T-helper 2 cell treated with Interferon-gamma antibody and Interleukin-4, amounts not matched to agents 5 μg/mL and 100 μg/mL, for 36 hours (primary cell): ENCODE measurements at places on chromosomes 7 and 10.
A peak's percentile ranks its signal among the peaks of the same experiment; 100 is the strongest.

DNA sequence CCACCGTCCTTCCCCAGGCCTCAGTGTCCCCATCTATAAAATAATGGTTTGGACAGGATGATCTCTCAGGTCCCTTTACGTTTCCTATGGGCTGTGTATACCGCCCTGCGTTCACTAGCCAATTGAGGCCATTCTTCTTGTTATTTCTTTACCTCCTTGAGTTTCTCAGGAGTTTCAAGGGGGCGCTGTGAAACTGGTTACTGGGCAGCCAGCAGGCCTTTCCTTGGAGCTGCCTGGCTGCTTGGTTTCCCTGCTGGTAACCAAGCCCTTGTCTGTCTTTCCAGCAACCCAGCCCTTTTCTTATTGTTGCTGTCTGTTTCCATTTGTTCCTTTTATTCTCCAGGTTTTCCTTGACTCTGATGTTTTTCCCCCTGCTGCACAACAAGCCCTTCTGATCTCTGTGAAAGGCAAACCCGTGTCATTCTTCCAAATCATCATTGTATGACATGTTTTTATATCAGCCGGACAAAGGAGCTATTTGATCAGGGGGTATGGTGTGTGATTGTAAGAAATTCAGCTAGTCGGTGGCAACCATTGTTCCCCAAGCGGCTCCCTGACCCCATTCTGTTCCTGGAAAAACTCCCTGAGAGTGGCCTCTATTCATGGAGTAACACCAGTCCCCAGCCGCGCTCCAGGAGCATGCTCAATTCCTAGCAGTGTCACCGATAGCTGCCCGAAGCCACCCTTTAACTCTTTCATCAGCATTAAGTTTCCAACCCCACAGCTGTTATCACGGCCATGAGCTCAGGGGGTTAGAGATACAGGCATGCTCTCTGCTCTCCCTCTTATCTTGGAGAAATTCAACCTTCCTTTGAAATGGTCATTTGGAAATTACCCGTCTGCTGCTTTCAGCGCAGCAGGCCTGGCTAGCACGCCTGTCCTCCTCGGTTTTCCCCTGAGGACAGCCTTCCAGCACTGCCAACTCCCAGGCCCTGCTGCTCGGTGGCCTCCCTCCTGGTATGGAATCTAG is 26.6 kb downstream of the FGF8 start:
- no peak for DNase-seq
- no peak overlapping the region for H3K4me3 ChIP-seq
- H3K27ac ChIP-seq: no peak overlapping the region
- H3K4me1 ChIP-seq: no peaks in the 10 kb centered on the region
- peaks cover 26% of the 10 kb centered on the region for H3K27me3 ChIP-seq
- no peaks in the 10 kb centered on the region for H3K36me3 ChIP-seq

GRCh38 chr10:70891627-70892026 is 3.3 kb upstream of the PCBD1 start:
- no peaks in the 10 kb centered on the region for H3K36me3 ChIP-seq
- H3K4me3 ChIP-seq: no peak overlapping the region

DNA sequence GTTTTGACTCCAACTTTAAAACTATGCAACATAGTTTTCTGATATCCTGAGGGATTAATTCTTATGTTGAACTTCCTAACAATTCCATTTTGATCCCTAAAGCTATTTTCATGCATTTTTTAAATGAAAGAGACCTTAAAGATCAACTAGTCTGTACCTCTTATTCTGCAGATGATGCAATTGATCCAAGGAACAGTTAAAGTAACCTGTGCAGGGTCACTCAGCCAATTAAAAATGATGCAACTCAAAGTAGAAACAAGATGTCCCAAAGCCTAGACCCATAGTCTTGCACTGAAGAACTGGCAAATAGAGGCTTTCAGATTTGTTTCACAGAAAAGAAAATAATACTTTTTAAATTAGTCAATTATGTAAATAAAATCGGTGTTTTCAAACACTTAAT is 86.3 kb downstream of the IMMP2L start:
- H3K4me1 ChIP-seq: no peaks in the 10 kb centered on the region
- no peak overlapping the region for H3K27ac ChIP-seq
- no peak for DNase-seq
- H3K27me3 ChIP-seq: no peaks in the 10 kb centered on the region
- no peak overlapping the region for H3K4me3 ChIP-seq

DNA sequence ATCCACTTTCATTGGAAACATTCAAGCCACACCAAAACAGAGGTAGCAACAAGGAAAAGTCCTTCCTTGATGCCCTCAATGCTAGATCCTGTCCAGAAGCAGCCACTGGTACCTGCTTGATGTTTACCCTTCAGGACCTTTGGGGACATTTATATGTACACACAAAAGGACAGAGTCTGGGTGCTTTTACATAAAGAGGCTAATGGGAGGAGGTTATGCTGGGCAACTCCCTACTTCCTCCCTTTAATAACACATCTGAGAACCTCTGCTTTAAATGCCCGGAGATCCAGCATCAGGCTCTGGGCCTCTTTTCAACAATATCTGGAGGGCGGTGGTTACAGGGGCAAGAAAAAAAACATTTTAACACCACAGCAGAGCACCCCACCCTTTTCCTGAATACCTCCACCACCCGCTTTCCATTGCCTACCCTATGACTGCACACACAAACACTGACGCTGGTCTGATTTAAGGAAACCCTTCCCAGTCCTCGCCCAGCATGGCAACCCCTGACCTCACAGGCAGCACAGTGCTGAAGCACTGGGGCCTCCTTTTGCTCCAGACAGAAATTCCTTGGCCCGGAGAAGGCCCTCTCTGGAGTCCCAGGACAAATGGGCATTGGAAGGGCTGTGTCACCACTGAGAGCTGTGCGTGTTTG is 39.3 kb upstream of the DUSP5 start:
- H3K27me3 ChIP-seq: no peaks in the 10 kb centered on the region
- peak overlapping the region; percentile 31 for H3K27ac ChIP-seq
- peak overlapping the region; percentile 22 for H3K4me3 ChIP-seq
- H3K4me1 ChIP-seq: peaks cover 25% of the 10 kb centered on the region
- DNase-seq: no peak

- peak overlapping the region; percentile 56 for H3K27ac ChIP-seq
- peaks cover 30% of the 10 kb centered on the region for H3K4me1 ChIP-seq
- no peaks in the 10 kb centered on the region for H3K27me3 ChIP-seq
- H3K4me3 ChIP-seq: no peak overlapping the region
- DNase-seq: no peak
Measured at GRCh38 chr7:36871863-36872262, 147.6 kb upstream of the AOAH start.

DNA sequence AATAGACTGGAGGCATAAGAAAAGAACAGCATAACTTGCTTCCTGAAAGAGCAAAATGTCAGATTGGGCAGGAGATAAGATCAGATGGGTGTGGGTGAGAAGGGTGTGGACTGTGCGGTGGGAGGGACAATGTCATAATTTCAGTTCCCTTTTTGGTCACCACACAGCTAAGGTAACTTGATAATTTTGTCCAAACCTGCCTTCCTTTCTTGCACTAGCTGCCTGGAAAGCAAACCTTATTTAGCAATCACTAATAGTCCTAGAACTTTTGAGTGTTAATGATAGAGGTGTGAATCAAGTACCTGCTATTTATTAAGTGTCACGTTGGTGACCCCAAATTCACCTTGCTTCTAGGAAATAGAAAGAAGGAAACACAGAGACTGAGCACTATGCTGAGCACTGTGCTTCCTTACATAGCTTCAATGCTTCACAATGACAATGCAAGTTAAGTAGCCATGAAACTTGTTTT is 72.4 kb upstream of the SP4 start:
- DNase-seq: peak; percentile 80
- H3K4me3 ChIP-seq: peak overlapping the region; percentile 79
- peaks cover 88% of the 10 kb centered on the region for H3K4me1 ChIP-seq
- no peaks in the 10 kb centered on the region for H3K27me3 ChIP-seq

- peaks cover 2% of the 10 kb centered on the region for H3K4me1 ChIP-seq
- no peak overlapping the region for H3K27ac ChIP-seq
- no peaks in the 10 kb centered on the region for H3K36me3 ChIP-seq
- no peak overlapping the region for H3K4me3 ChIP-seq
- no peak for DNase-seq
- peaks cover 2% of the 10 kb centered on the region for H3K27me3 ChIP-seq
Measured at GRCh38 chr10:23065181-23065948, 30.0 kb upstream of the MSRB2 start.

DNA sequence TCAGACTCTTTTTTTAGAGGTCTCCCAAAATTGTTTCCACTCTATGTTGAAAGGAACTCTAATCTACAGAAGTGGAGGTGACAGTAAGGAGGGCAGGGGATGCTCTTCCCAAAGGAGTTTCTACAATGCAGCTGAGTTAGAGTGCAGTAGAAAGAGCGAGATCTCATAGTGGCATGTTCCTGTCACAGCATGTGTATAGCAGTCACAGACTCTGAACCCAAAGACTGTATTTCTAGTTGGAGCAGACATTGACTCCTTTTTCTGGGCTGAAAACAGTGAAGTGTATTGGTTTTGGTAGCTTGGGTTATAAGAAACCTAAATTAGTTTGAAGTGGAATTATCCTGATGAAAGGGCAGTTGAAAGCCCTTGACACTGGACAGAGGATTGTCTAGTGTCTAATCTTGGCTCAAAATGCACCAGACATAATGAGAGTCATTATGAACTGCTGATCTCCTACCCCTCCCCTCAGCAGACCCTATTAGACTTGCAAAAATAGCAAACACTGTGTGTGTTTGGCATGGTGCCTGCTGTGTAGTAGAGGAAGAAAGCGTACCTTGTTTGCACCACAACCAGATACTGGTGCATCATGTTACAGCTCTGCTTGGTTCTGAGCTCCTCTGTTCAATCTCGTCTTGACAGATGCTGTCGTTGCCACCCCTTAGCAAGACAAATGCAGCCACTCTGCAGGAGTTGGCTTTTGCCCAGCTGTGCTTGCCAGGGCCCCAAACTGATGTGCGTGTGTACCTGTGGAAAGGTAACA is 336.0 kb downstream of the AUTS2 start:
- no peak overlapping the region for H3K4me3 ChIP-seq
- no peaks in the 10 kb centered on the region for H3K36me3 ChIP-seq
- H3K27ac ChIP-seq: no peak overlapping the region
- no peaks in the 10 kb centered on the region for H3K4me1 ChIP-seq

GRCh38 chr7:36312064-36312914 is 77.4 kb upstream of the ANLN start:
- no peak overlapping the region for H3K4me3 ChIP-seq
- no peaks in the 10 kb centered on the region for H3K36me3 ChIP-seq
- no peak for DNase-seq
- H3K27me3 ChIP-seq: no peaks in the 10 kb centered on the region

DNA sequence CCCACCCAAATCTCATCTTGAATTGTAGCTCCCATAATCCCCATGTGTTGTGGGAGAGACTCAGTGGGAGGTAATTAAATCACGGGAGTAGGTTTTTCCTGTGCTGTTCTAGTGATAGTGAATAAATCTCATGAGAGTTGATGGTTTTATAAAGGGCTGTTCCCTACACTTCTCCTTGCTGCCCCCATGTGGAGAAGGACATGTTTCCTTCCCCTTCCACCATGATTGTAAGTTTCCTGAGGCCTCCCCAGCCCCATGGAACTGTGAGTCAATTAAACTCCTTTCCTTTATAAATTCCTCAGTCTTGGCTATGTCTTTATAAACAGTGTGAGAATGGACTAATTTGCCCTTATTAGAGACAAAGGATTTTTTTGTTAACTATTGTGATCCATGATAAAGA is 48.5 kb upstream of the MKX start:
- H3K27ac ChIP-seq: no peak overlapping the region
- DNase-seq: no peak
- H3K36me3 ChIP-seq: no peaks in the 10 kb centered on the region

GRCh38 chr10:78900715-78901430 is 167.9 kb upstream of the ZMIZ1 start:
- H3K27me3 ChIP-seq: no peaks in the 10 kb centered on the region
- DNase-seq: no peak
- no peaks in the 10 kb centered on the region for H3K36me3 ChIP-seq
- no peaks in the 10 kb centered on the region for H3K4me1 ChIP-seq
- H3K4me3 ChIP-seq: no peak overlapping the region

GRCh38 chr7:45001138-45001694 is 1.2 kb downstream of the CCM2 start:
- peaks cover 45% of the 10 kb centered on the region for H3K4me1 ChIP-seq
- H3K27me3 ChIP-seq: no peaks in the 10 kb centered on the region
- peaks cover 24% of the 10 kb centered on the region for H3K36me3 ChIP-seq
- H3K27ac ChIP-seq: peak overlapping the region; percentile 88
- peak overlapping the region; percentile 90 for H3K4me3 ChIP-seq
- DNase-seq: peak; percentile 58

DNA sequence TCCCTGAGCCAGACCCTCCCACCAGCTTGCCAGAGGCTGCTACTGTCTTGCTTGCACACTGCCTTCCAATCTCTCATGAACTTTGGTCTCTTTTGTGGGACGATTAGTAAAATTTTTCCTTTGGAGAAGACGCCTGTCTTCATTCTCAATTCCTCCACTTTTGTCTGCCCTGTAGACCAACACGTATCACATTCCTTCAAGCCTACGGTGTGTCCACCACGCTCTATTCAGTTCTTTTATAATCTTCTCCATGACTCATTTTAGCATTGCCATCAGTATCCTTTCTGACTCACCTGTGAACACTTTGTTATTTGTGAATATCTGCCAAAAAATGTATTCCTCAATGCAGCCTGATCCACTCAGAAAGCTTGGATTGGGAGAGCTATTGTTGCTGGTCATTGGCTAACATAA is 1.4 kb downstream of the GIMAP5 start:
- H3K27me3 ChIP-seq: no peaks in the 10 kb centered on the region
- DNase-seq: no peak
- H3K4me1 ChIP-seq: peaks cover 78% of the 10 kb centered on the region
- H3K27ac ChIP-seq: peak overlapping the region; percentile 93

GRCh38 chr10:97781618-97782331 is 10.0 kb upstream of the SFRP5 start:
- no peaks in the 10 kb centered on the region for H3K36me3 ChIP-seq
- H3K4me3 ChIP-seq: no peak overlapping the region

GRCh38 chr7:107024906-107025305 is 19.6 kb upstream of the PRKAR2B start:
- no peak for DNase-seq
- H3K4me1 ChIP-seq: no peaks in the 10 kb centered on the region
- H3K4me3 ChIP-seq: no peak overlapping the region
- H3K27ac ChIP-seq: no peak overlapping the region
- H3K27me3 ChIP-seq: peaks cover 25% of the 10 kb centered on the region

DNA sequence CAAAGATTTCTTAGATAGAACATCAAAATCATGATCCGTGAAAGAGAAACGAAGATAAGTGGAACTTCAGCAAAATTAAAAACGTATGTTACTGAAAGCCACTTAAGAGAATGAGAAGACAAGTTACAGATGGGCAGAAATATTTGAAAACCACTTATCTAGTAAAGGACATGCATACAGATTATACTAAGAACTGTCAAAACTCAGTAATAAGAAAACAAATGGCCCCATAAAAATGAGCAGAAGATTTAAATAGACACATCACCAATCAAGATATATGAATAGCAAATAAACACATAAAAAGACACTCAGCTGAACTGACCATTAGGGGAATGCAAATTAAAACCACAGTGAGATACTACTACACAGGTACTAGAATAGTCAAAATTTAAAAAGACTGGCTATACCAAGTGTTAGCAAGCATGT is 343.7 kb downstream of the PTEN start:
- no peaks in the 10 kb centered on the region for H3K4me1 ChIP-seq
- no peak overlapping the region for H3K27ac ChIP-seq
- H3K27me3 ChIP-seq: peaks cover 25% of the 10 kb centered on the region
- H3K4me3 ChIP-seq: no peak overlapping the region
- H3K36me3 ChIP-seq: no peaks in the 10 kb centered on the region
